ENCODE measurements at places on chromosomes 1 and 21.

- DNase-seq: no peak
Measured at GRCh38 chr1:58573138-58573537, 3.9 kb downstream of the TACSTD2 start.

DNA sequence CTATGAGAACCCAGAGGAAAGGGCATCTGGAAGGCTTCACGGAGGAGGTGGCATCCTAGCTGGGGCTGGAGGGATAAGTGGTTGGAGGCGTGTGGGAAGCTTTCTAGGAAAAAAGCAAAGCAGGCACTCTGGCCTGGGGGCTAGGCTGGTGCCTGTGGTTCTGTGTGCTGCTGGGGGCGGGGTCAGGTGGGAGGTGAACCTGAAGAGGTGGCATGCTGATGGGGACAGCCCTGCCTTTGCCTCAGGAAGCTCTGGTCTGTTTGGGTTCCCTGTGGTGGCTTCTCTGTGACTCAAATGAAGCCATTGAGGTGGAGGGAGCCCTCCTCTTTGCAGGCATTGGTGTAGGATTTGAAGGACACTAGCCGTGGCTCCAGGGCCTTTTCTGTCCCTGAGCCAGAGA is 221.6 kb upstream of the POU3F1 start:
- DNase-seq: no peak

GRCh38 chr1:47894410-47895278 is 102.5 kb downstream of the TRABD2B start:
- DNase-seq: no peak

GRCh38 chr21:44416193-44416592 is 39.1 kb upstream of the LRRC3 start:
- DNase-seq: no peak
